Uterus (tissue), 4 donors: ENCODE measurements at places on chromosomes 16 and 17. TPM values are rescaled to one million over a fixed set of nuclear protein-coding genes. Genes with fewer than 3 reads are reported as not detected.

Gene ZNF629
- total RNA-seq, result 25.5 TPM

Gene ZNF652
- 65.3 TPM for total RNA-seq

Gene OTOA
- total RNA-seq, result 0.28 TPM

Gene C17orf78
- not detected for total RNA-seq

Gene ITGB3
- 28.7 TPM for total RNA-seq

Gene RNF227
- 6.5 TPM for total RNA-seq

Gene C16orf54
- total RNA-seq, result 5.1 TPM

Gene ZNF213
- 101 TPM for total RNA-seq

Gene NLRC5
- total RNA-seq, result 14.9 TPM

Gene SLC5A10
- total RNA-seq, result not detected

DNA sequence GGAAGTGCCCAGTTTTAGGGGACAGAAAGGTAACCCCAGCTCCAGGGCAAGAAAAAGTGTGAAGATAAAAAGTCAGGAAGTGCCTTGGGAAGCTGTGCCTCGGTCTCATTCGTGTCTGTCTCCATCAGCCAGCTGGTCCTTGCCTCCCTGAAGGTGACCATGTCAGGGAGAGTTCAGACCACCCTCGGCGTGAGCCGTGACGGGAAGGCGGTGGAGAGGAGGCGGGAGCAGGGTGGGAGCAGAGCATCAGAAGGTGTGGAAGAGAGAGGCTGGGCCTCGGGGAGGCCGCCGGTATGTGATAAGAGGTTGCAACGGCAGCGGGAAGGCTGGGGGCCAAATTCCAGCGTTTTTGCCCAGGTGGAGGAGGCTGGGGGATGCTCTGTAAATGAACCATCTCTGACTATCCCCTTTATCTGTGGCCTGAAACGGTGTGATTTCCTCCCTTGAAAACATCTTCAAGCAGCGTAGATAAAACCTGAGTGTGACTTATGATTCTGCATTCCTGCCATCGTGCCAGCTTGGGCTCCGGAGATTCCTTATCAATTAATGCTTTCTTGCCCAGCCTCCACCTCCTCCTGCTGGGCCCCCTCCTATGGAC, 251.8 kb downstream of the IRF8 start:
- no peak for DNase-seq

GRCh38 chr16:82681592-82681991, 54.8 kb downstream of the CDH13 start:
- DNase-seq, result no peak

- no peak for DNase-seq
Measured at GRCh38 chr17:63479495-63480184, 2.8 kb downstream of the ACE start.

GRCh38 chr17:59842901-59843652, 49.7 kb downstream of the TUBD1 start:
- DNase-seq, result peak; percentile 41

- no peak for DNase-seq
Measured at GRCh38 chr17:68102318-68102758, 66.8 kb downstream of the KPNA2 start.

DNA sequence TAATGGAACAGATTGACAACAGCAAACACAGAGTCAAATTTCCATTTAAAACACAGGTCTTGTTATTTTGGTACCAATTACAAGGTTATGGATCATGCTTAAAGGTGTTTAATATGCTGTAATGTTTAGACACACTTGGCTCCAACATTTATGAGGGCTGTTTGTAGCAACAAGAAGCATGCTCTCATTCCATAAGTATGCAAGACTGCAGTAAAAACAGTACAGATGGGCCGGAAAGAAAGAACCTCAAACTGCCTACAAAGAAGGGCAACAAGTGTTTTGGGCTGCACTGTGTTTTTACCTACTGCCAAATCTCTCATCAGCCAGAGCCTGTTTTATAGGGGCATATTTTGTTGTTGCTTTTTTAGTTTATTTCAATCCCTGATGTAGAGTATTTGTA, 100.5 kb upstream of the HS3ST3A1 start:
- DNase-seq, result no peak

DNA sequence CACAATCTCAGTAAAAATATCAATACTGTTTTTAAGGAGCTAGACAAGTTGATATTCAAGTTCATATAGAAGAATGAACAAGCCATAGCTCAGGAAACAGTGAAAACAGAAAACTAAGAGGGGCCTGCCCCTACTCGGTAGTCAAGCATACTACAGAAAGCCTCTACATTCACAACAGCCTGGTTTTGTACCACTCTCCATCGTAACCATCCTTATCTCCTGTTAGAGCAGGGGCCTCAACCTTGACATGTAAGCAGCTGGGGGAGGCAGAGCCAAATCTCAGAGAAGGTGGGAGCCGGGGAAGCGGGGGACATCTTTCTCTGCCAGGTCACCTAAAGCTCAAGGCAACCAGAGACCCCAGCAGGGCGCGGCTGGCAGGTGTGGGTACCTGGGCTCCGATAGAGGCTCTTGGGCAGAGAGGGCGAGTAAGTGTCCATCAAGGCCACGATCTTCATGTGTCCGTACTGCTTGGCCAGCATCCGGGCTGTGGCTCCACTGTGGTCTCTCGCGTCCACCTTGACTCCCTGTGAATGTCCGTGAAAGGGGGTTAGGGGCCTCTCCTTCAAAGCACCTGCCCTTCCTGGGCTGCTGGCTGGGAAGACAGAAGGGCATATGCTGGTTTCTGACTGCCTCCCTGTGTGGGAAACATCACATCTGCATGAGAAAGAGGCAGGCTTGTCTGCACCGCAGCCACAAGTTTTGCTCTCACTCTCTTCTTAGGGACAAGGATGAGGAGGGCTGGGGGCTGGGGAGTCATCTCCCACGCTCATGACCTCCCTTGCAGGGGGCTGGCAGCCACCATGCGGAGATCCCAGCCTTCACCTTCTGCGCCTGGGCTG, 20.2 kb downstream of the ANKS3 start:
- DNase-seq, result no peak

DNA sequence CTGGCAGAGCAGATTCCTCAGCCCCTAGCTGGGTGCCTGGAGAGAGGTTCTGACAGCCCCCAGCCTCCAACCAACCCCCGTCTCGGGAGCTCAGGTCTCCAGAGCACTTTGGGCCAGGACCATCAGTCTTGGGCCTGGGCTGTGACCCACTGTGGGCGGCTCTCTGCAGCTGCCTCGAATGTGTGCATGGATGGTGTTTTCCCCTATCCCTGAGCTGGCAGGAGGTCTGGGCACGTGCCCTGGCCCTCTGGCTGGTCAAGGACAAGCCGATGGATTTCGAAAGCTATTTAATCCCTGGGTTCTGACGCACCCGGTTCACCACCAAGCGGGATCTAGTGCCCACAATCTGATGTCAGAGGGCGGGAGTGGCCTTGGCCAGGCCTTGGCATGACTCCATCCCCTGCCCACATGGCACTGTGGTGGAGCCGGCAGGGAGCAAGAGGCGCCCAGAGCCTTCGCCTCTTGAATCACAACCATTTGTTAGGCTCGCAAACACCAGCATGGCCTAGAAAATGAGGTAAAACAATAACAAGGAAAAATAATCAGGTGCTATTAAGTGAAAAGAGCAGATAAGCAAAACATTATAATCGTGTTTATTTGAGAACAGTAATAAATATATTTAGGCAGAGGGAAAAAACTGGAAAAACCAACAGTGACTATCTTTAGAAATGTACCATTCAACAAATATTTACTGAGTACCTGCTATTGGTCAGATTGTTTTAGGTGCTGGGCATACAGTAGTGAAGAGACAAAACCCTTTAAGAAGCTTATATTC, 69.3 kb upstream of the TOB1 start:
- no peak for DNase-seq

DNA sequence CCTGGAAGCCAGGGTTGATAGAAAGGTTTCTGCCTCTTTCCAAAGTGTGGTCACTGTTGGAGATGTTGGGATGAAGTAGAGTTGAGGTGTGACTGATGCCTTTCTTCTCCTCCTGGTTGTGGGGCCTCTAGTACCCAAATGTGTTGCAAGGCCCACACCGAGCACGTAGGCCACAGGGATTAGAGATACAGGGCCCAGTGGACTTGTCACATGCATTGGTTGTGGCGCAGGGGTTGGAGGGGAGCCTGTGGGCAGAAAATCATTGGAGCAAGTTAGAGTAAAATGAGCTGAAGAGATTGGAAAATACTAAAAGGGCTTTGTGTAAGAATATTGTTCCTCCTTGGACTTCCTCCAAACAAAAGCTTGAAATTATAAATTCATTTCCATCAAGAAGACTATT, 4.6 kb downstream of the KRT33A start:
- no peak for DNase-seq

DNA sequence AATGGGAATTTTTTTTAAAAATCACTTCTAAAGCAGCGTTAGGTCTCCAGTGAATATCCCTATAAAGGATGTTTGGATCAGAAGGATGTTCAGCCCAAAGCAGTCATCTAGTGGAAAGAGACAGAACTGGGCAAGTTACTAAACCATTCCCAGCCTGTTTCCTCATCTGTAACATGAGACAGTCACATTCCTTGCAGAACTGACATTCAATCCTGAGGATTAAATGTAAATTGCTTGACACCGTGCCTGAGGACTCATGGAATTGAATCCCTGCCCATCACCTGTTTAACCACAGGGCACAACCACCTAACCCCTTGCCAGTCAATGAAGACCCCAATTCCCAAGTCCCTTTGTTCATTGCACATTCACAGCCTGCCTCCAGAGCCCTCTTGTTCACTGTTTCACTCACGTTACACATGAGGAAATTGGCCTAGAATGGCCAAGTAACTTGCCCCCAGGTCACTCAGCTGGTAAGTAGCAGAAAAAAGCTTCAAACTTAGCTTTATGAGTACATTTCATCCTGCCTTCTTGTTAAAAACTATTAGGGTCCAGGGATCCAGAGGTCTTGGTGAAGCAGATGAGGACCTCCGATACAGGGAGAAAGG, 1.4 kb downstream of the CMTM2 start:
- DNase-seq, result no peak

- DNase-seq, result no peak
Measured at GRCh38 chr17:29612094-29612403, 10.7 kb downstream of the CORO6 start.

DNA sequence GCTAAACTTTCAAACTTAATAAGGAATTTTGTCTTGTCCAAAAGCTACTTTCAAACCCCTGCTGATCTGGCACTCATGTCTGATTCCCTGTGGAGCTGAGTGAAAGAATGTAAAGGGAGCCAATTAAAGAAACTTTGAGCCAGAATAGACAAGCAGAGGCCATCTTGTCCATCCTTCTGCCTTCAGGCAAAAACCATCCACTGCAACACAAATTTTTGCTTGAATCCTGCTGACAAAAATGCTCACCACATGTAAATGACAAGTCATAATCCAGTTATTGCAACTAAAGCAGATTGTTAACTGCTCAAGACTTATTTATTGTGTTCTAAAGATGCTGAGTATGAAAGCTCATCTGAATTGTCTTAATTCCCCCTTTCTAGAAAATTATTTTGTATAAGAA, 124.0 kb upstream of the HLF start:
- no peak for DNase-seq

- no peak for DNase-seq
Measured at GRCh38 chr17:29968271-29968670, 26.8 kb downstream of the EFCAB5 start.

DNA sequence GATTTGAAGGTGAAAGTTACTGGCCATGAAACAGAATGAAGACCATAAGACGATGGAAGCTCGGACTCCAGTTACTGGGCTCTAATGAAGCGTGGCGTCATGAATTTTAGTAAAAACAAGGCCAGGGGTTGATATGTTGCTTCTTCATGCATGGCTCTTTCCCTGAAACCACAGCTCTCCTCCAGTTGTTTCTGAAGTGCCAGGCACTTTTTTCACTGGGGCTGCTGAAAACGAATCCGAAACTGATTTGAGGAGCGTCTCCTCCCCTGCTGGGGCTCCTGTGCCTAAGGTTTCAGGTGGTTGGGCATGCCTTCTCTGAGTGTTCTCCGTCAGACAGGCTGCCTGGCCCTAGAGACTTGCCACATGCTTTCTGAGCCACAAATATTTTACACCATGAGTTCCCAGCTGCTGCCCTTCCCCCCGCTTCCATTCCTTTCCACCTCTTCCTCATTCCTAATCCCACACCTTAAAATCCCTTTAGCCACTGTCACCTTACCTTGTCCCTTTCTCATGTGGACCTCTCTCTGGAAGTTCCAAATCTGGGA, 3.7 kb upstream of the MYL4 start:
- no peak for DNase-seq

- no peak for DNase-seq
Measured at GRCh38 chr17:38463451-38463858, 35.2 kb downstream of the ARHGAP23 start.

GRCh38 chr17:49035470-49036269, 38.5 kb downstream of the IGF2BP1 start:
- peak; percentile 53 for DNase-seq

DNA sequence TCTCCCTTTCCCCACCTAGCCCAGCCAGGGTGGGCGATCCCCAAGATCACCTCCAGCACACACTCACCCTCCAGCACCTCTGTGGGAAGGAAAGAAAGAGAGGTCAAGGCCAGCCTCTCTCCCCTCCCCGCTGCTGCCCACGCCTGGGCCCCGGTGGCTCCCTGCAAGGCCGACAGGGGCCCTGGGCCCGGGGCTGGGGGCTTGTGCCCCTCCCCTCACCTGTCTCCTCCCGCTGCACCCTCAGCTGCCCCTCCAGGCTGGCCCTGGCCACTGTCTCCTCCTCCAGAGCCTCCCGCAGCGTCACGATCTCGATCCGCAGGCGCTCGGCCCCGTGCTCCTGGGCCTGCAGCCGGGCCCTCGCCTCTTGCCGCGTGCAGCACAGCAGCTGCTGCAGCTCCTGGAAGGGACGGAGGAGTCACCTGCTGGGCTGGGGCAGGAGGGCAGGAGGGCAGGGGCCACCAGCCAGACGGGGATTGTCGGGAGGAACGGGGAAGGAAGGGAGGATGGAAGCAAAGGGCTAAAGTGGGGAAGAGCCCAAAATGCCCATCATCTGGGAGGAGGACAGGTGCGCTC, 19.2 kb downstream of the RABEP2 start:
- no peak for DNase-seq

DNA sequence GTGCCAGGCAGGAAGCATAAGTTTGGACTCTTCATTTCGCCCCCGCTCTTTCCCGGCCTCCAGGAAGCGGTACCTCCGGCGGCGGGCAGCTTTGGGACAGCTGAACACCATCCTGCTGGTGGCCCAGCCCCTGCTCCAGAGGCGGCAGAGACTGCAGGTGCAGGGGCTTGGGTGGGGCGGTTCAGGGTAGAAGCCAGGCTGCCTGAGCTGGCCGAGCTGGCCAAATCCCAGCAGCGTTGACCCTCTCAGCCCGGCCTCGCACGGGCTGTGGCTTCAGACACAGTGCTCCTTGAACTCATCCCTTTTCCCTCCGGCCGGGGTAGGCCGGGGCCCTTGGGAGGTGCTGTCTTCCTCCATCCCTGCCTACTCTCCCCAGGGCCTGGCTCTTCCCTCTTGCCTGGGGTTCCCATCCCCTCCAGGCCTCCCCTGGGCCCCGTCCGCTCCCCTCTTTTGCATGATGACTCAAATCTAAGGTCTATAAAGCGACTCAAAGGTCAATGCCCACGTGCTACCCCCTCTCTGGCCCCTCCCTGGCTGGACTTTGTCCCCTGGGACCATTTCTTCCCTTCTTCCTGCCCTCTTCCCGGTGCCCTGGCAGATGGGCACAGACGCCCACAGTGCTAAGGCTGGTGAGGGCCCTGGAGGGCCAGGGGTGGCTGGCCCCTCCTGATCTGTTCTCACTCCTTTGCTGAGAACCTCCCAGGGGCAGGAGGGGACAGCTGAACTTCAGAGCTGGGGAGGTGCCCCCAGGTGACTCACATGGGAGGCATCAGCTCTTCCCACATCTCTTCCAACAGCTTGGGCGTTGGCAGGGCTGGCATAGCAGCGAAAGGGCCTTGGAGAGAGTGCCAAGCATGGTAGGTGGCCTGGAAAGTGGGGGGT, 22.7 kb downstream of the MYO15B start:
- no peak for DNase-seq

GRCh38 chr16:77963185-77964044, 58.9 kb upstream of the CLEC3A start:
- no peak for DNase-seq

- no peak for DNase-seq
Measured at GRCh38 chr17:48530208-48530886, 464 bp downstream of the HOXB1 start.
